Astrocyte (in vitro differentiated cells and primary cell): ENCODE measurements at places on chromosomes 12 and 14.

DNA sequence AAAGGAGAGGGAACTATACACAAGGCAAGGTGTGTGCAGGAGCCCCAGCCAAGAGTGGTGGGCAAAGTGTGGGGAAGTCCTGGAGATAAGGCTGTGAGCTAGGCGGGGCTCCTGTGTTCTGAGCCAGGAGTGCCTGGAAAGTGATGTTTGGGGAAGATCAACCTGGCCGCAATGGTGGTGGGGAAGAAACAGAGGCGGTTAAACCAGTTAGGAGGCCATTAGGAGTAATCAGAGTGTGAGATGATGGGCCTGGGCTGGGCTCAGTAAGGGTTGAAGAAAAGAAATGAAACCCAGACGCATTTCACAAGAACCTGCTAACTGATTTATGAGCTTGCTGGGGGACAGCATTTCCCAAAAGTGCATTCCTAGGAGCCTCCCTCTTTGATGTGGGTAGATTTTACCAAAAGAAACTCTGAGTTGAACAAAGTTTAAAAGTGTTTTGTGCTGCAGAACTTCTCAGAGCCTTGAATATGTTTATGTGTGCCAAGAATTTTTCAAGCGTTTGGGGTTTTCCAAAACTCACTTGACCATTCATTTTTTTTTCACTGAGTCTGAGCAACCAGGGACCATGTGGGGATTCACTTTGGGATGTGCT is 34.2 kb upstream of the LRP1-AS start:
- peak; percentile 10 for DNase-seq

DNA sequence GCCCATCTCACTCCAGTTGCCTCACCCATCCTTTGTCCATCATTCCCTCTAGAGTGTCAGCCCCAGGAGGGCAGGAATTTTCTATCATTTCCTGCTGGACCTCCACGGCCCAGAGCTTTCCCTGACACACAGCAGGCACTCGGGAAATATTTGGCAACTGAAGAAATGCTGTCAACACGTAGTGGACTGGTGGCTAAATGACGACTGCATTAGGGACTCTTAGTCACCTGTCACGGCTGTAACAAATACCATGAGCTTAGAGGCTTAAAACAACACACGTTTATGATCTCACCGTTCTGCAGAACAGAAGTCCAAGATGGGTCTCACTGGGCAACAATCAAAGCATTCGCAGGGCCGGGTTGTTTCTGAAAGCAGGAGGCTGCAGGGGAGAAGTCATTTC is 91.3 kb downstream of the PHETA1 start:
- DNase-seq, result no peak

DNA sequence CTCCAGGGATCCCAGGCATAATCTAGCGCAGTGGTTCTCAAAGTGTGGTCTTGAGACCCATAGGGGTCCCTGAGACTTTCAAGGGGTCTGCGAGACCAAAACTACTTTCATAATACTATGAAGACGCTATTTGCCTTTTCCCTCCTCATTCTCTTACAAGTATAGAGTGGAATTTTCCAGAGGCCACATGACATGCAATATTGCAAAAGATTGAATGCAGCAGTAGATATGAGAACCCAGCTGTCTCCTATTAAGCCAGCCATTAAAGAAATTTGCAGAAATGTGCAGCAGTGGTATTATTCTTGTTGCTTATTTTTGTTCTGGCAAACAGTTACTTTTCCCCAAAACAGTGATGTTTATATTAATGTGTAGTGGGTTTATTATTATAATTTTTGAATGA is 62.8 kb downstream of the VWF start:
- DNase-seq, result no peak

DNA sequence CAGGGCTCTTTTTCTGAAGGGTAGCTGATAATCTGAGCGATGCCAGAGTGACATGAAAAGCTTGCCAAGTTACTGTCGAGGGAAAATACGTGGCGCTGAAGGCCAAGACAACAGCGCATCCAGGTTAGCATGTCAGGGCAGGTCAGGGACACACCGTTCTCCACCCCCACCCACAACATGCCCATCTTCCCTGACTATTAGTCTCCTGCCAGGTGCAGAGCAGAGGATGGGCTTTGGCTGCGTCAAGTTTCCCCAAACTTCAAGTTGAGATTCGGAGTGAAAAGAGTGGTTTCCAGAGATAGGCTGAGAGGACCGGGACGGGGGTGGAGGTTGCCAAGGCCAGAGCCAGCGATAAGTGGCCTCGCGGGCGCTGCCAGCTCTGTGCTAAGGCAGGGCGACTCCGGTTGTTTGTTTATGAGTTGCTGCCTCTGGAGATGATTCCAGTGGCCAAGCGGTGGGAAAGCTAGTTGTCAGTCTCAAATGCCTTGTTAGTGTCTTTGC is 1.7 kb downstream of the TRHDE start:
- DNase-seq, result no peak

GRCh38 chr12:76030341-76031080 is 1.1 kb downstream of the PHLDA1 start:
- DNase-seq, result no peak

GRCh38 chr12:51493281-51493680 is 68.7 kb downstream of the SLC4A8 start:
- DNase-seq, result no peak

- no peak for DNase-seq
Measured at GRCh38 chr14:23112359-23113178, 6.5 kb downstream of the CEBPE start.

DNA sequence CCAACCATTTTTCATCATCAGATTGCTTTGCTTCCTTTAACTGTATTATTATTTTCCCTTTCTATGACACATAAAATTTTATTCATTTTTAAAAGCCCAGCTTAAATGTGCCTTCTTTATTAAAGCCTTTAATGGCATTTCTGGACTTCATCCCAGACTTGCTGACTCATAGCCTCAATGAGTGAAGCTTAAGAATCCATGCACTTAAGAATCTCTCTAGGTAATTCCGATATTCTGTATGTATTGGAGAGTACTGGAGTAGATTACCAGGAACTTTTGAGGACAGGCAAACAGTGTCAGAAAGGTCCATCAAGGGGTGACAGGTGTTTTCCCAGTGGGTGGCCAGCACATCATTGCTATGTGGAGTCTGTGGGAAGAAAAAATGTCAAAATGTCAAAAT is 107.9 kb downstream of the PTPRQ start:
- DNase-seq, result peak; percentile 98

- peak; percentile 76 for DNase-seq
Measured at GRCh38 chr14:22898302-22899090, 15.5 kb downstream of the REM2 start.

DNA sequence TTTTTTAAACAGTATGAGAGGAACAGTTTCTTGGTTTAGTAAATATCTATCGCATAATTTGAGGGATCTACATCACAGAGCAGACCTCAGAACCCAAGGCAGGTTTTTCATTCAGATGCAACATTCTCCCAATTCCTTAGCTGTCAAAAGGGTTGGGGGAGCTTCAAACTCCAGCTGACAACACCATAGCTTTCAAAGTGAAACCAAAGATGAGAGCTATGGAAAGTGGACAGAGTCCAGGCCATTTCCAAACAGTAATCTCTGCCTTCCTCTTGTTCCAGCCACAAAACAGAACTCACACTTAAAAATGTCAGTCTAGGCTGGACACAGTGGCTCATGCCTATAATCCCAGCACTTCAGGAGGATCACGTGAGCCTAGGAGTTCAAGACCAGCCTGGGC is 87.8 kb downstream of the SPRING1 start:
- no peak for DNase-seq

DNA sequence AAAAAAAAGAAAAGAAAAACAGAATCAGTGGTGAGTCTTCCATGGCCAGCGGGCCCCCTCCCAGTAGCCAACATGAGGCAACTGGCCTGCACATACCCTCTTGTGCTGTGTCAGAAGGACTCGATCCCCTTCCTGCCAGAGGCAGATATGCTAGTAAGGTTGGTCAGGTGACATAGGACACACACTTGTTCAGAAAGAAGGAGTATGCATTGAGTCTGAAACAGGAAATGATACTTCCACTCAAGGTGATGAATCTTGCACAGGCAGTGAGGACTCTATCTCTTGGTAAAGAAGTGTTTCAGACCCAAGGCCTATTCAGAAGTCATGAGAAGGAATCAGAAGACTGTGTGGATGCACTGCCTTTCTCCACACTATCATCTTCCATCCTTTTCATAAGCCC is 269.7 kb upstream of the FAR2 start:
- DNase-seq, result no peak

DNA sequence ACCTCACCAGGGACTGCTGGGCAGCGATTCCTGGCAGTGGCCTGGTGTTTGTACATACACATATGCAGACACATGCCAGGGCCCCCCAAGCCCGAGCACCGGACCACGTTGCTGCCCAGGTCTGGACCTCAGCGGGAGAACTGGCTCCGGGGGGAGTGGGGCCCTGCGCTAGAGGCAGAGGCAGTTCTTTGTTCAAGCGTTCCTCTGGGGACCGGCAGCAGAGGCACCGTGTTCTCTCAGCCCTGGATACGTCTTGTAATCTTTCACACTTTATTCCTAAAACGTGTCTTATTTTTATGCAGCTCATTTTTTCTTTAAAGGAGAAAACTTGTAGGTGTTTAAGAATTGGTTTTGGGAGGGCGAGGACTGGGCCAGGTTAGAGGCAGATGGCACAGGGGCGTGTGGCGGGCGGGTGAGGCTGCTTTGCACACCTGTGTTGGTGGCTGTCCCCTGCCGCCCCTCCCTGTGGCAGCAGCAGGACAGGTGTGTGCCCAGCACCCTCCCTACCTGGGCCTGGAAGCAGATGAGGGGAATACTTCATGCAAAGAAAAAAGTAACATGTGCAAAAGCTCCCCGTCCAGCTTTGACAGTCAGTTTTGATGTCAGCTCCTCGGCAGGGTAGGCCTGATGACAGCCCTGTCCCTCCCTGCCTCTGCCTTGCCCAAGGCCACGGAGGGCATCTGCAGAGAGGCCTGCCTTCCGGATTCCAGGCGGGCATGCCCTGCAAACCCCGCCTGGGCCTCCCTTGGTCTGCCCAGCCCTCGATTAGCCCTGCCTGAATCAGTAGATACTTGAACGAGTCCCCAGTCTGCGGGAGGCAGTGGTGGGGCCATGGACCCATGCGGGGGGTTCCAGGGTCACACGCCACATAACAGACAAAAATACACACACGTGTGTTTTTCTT is 7.0 kb upstream of the PUS1 start:
- no peak for DNase-seq

DNA sequence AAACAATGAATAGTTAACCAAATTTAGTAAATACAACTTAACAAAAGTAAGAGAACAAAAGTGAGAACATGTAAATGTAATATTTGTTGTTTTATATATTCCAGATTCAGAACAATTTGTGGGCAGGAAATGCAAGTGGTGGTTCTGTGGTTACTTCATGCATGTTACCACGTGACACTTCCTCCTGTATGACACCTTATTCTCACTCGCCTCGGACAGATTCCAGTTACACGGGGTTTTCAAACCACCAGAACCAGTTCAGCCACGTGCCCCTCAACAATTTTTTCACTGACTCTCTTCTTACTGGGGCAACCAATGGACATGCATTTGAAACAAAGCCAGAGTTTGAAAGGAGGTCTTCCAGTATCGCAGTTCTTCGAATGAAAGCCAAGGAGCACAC is 21.0 kb downstream of the ALX1 start:
- no peak for DNase-seq

DNA sequence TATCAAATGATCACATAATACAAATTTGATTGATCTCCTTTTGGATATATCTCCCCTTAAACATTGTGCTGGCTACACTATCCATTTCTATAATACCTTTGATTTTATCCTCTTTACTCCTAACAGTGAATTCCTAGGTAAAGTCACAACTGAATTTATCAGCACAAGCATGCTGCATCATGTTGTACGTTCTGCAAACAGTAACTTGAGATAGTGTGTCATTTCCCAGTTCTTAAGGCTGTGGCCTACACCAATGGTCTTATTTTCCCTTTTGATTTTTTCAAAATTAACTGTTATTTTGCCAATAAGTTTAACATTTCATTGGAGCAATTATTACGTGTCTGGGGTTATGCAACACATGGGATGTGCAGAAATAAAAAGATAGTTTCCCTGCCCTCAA is 24.8 kb downstream of the PRKCH start:
- no peak for DNase-seq

- no peak for DNase-seq
Measured at GRCh38 chr14:76715511-76716081, 45.7 kb upstream of the VASH1 start.

DNA sequence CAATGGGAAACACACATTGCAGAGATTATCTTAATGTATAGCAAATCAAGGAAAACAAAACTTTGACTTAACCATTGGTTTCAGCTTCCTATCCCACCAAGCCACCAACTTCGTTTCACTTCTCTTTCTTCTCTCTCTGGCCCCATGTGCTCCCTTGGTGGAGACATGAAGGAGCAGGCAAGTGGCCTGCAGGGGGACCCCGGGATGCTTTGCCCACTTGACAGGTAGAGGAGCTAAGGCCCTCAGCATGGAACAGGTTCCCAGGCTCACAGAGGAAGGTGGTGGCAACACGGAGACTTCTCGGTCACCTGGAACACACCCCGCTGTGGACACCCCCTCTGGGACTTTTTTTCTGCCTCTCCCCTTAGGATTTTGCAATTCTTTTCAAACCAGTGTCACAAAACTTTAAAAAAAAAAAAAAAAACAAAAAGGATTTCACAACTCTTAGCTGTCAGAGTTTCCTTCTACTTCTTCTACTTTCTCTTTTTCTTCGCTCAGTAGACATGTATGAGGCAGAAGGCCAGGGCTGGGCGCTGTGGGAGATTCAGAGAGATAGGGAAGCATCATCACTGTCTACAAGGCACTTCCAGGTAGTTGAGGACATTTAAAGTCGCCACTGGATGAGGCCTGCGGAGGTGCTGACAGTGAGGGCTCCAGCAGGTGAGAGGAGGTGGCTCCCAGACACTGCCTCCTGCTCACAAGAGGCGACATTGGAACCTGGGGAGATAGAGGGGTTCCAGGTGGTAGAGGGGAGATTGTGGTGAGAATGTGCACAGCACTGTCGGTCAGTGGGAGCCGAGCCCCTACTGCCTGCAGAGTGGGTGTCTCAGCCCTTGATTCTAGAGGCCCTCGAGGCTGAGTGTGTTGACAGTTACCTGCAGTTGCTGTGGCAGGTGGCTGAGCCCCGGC is 119.6 kb downstream of the GCH1 start:
- no peak for DNase-seq

- DNase-seq, result peak; percentile 52
Measured at GRCh38 chr14:102085948-102086708, 716 bp downstream of the HSP90AA1 start.

GRCh38 chr12:19886639-19887064 is 447.4 kb downstream of the AEBP2 start:
- DNase-seq, result peak; percentile 32

GRCh38 chr12:92058664-92059063 is 87.0 kb downstream of the BTG1 start:
- DNase-seq, result no peak

- peak; percentile 60 for DNase-seq
Measured at GRCh38 chr12:89236748-89237383, 115.4 kb downstream of the DUSP6 start.

- DNase-seq, result no peak
Measured at GRCh38 chr12:108881953-108882352, 2.1 kb downstream of the DAO start.

- DNase-seq, result peak; percentile 41
Measured at GRCh38 chr12:1184402-1184801, 193.4 kb downstream of the ERC1 start.

- peak; percentile 7 for DNase-seq
Measured at GRCh38 chr12:125470838-125471783, 405.9 kb downstream of the AACS start.
